SW480 (cell line): ENCODE measurements at places on chromosomes 4 and X.

DNA sequence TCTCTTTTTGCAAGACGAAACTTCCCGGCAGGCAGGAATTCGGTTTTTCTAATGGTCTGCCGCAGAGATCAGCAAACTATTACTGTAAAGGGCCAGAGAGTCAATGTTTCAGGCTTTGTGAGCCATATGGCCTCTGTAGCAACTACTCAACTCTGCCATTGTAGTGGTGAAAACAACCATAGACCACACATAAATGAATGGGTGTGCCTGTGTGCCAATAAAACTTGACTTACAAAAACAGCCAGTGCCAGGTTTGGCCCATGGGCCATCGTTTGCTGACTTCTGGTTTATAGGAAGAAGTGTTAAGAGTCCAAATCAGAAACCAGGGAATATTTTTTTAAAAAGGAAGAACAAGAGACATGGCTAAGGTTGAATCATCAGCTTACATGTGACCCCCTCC lies 163.0 kb downstream of the SH3KBP1 start:
- no peak for DNase-seq

DNA sequence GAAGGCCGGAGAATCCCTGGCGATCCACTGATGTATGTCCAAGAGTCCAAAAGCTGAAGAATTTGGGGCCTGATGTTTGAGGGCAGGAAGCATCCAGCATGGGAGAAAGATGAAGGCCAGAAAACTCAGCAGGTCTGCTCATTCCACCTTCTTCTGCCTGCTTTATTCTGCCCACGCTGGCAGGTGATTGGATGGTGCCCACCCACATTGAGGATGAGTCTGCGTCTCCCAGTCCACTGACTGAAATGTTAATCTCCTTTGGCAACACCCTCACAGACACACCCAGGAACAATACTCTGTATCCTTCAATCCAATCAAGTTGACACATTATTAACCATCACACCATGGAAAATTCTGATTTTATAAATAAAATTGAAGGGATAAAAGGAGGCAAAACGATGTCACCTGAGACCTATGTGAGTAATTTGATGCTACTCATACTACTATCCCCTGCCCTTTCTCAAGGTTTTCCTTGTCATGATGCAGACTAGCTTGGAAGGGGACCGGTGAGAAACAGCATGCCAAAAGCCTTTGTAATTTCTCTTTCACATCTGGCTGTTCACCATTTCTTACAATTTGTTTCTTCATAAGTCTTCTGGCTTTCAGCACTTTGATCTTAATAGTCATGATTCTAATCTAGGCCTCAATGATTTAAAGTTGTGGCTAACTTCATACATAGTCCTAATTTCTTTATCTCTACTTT lies 9.7 kb upstream of the PYURF start:
- no peak for DNase-seq

- DNase-seq = no peak
Measured at GRCh38 chr4:108644237-108644636, 6.2 kb upstream of the OSTC start.

DNA sequence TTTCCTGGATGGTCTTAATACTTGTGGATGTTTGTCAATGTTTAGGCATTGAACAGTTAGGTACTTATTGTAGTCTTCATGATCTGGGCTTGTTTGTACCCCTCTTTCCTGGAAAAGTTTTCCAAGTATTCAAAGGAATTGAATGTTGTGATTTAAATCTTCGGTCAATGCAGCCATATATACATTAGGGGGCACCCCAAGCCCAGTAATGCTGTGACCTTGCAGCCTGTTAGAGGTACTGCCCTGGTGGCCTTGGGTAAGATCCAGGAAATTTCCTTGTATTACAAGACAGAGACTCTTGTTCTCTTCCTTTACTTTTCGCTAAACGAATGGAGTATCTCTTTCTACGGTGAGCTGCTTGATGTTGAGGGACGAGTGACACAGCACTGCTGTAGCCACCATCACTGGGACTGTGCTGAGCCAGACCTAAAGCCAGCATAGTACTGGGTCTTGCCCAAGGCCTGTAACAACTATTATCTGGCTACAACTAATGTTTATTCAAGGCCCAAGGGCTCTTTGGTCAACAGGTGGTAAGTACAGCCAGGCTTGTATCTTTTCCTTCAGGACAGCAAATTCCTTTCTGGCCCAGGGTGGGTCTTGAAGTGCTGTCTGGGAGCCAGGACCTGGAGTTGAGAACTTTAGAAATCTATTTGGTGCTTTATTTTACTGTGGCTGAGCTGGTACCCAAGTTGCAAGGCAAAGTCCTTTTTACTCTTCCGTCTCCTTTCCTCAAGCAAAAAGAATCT lies 118.3 kb upstream of the ATOH1 start:
- DNase-seq = no peak

- no peak for DNase-seq
Measured at GRCh38 chr4:143163614-143164013, 21.1 kb upstream of the USP38 start.

DNA sequence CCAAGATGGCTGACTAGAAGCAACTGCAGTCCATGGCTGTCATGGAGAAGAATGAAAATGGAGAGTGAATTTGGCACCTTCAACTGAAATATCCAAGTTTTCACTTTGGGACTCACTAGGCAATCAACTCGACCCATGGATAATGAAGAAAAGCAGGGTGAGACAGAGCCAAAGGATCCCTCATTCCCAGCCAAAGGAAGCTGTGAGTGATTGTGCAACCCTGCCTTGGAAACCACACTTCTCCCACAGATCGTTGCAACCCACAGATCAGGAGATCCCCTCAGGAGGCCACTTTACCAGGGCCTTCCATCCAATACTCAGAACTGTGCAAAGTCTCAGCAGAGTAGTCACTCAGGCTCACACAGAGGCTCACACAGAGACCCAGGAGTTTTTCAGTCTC lies 4.5 kb downstream of the CFAP299 start:
- DNase-seq = no peak

DNA sequence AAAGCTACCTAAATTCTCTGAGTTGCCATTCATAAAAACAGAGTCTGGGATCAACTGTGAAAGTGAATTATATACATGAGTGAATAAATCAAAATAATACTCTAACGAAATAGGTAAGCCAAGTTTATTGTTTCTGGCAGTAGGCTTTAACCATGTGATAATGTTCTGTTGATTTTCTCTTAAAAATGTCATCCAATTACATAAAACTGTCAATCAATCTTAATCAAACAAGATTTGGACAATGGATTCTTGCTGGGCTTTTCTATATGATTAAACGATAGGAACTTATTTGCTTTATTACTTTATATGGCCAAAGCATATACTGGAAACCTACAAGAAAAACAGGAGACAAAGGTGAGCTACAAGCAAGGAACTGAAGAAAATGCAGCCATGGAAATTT lies 148.8 kb downstream of the INPP4B start:
- no peak for DNase-seq

GRCh38 chr4:71774136-71774535 lies 9.7 kb downstream of the GC start:
- DNase-seq = no peak
